Activated CD4-positive, alpha-beta T cell treated with anti-CD3 and anti-CD28 coated beads, Interleukin-2, amount 50 U/mL, for 1 hour (primary cell): ENCODE measurements at places on chromosomes 7 and 10.

- DNase-seq = no peak
Measured at GRCh38 chr7:138608275-138608674, 92.9 kb downstream of the SVOPL start.

GRCh38 chr7:46811529-46811928 is 770.4 kb downstream of the TNS3 start:
- no peak for DNase-seq

GRCh38 chr10:99765672-99766301 is 16.7 kb upstream of the ABCC2 start:
- no peak for DNase-seq

- no peak for DNase-seq
Measured at GRCh38 chr7:15214976-15215375, 312.4 kb upstream of the DGKB start.
